ENCODE measurements at places on chromosomes 6 and 20.

DNA sequence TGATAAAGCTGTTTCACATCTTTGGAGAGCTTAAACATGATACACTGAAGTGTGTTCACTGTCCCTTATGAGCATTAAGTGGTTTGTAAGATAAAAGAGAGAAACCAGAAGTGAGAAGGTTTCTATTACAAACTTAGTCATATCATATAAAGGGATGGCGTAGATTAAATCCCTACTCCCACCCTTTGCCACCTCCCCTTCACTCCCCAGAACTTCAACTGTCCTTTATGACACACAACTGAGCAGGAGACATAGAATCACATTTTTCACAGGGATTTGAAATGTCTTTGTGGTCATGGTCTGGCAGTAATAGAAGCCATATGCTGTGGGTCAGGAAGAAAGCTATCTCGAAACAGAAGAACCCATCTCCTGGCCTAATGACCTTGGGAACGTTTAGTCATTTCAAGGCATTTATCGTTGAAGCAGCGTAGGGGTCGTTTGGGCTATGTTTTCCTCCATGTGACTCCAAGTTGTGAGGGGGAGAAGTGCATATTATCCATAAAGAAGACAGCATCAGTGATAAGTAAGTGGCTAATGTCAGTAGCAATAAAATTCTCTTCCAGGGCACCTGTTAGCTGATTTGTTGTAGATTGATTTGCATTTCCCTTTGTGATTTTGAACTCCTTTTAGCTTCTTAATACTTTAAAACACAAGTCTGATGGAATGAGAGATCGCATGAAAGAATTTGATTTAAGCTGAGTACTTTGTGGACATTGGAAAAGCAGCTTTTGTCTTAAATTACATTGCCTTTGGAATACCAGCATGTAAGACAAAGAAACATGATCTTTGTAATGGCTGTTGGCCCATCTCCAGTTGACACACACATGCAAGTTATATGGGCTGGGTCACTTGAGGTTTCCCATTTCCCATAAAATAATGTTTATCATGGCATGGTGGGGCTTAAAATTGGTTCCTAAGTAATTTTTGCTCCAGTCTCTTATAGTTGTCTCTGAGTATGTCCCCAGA, 501.5 kb upstream of the FLRT3 start:
- no peak for DNase-seq

DNA sequence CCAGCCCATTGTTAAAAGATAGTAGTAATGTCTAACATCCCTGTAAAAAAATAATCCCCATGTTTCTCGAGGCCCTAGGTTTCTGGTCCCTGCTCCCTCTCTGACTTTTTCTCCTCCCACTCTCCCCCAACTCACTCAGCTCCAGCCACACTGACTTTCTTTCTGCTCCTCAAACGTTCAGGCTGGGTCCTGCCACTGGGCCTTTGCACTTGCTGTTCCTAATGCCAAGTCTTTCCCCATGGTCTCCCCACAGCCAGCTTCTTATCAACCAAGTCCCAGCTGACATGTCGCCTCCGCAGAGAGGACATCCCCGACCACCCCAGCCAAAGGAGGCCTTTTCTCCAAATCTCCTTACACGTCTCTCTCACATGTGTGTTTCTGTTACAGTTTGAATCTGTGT, 21.8 kb upstream of the PTGIS start:
- no peak for DNase-seq

- DNase-seq = no peak
Observed at GRCh38 chr6:80376411-80376810, 269.9 kb downstream of the BCKDHB start.

GRCh38 chr6:21180800-21181337, 412.7 kb upstream of the SOX4 start:
- DNase-seq = no peak

DNA sequence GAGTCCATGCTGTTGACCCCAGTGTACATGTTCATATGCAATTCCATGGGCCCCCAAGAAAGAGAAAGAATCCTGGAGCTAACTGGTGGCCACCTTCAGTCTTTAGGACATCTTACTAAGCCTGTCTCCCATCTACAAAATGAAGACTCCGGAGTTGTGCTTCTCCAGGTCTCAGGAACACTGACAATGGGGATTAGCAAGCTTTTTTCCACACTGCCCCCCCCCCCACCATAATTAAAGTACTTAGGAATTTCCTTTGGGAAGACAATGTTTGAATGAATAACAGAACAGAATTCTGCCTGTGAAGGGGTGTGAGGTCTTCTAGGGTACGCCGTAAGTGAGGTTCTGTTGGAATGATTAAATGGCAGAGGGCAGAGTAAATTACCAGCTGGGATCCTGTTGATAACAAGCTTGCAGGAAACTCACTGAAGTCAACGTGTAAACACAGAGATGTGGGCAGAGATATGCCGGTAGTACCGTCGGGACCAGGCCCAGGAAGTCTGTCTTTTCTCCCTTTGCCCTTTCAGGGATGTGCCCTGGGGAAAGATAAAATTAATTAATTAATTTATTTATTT, 63.1 kb downstream of the ANKRD6 start:
- DNase-seq = no peak

All from stimulated activated CD8-positive, alpha-beta memory T cell treated with anti-CD3 and anti-CD28 coated beads, Interleukin-4, amount 100 ng/mL, for 4 hours (primary cell).